Pancreas (tissue), 10 donors: ENCODE measurements at places on chromosomes 1 and 21.

DNA sequence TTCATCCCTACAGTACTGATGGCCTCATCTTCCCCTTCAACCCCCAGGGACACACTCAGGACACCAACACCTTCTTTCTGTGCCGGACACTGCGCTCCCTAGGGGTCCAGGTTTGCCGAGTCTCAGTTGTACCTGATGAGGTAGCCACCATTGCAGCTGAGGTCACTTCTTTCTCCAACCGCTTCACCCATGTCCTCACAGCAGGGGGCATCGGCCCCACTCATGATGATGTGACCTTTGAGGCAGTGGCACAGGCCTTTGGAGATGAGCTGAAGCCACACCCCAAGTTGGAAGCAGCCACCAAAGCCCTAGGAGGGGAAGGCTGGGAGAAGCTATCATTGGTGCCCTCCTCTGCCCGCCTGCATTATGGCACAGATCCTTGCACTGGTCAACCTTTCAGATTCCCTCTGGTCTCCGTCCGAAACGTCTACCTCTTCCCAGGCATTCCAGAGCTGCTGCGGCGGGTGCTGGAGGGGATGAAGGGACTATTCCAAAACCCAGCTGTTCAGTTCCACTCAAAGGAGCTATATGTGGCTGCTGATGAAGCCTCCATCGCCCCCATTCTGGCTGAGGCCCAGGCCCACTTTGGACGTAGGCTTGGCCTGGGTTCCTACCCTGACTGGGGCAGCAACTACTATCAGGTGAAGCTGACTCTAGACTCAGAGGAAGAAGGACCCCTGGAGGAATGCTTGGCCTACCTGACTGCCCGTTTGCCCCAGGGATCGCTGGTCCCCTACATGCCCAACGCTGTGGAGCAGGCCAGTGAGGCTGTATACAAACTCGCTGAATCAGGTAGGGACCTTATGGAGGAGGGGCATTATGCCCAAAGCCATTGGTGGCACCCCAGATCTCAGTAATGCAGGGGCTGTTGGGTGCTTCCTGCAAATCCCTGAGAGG lies 5.1 kb upstream of the LENEP start:
- H3K4me3 ChIP-seq, result no peak overlapping the region
- H3K27ac ChIP-seq, result no peak overlapping the region
- DNase-seq, result no peak
- H3K27me3 ChIP-seq, result no peaks in the 10 kb centered on the region
- H3K36me3 ChIP-seq, result no peaks in the 10 kb centered on the region

DNA sequence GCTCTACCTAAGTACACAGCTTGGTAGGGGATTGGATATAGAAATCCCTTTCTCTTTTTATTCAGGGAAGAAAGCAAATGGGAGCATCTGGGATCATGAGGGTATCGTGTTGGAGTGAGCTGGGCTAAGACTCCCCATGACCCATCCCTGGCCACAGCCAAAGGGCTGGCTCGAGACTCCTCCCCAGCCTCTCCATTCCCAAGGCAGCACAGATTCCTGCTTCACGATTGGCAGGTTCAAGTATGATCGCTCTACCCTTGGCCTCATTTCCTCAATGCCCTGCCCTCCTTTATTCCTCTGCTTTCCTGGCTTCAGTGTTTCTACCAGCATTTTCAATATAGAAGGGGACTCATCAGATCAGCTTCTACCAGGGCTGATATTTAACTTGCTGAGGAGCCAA lies 89.7 kb downstream of the ATP1A1 start:
- no peaks in the 10 kb centered on the region for H3K36me3 ChIP-seq
- no peak for DNase-seq
- H3K27ac ChIP-seq, result no peak overlapping the region
- H3K4me3 ChIP-seq, result no peak overlapping the region
- peaks cover 21% of the 10 kb centered on the region for H3K4me1 ChIP-seq
- no peaks in the 10 kb centered on the region for H3K27me3 ChIP-seq

DNA sequence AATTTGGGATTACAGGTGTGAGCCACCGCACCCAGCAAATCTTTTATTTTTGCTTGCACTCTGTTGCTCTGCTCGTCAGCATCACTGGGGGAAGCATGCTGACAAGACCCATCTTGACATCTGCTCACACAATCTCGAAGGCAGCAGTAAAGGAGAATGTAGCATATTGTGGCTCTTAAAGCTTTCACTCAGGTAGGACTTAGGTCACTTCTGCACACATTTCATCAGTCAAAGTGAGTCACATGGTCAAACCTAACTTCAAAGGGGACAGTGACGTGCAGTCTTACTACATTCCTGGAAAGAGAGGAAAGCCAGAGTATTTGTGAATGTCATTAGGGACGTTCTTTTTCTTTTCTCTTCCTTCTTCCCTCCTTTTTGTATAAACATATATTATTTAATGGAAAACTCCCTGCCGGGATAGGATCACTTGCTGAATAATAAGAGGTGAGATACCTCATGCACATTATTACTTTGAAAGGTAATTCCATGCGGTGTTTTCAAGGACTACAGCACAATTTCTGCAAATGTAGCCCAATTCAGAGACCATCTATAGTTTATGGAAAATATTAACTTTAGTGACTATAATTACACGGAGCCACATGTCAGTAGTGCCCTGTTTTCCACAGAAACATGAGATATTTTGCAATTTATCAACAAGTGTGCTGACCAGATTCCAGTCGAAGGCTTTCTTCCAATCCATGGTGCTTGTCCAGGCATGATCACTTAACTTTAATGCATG lies 19.3 kb upstream of the ACBD6 start:
- no peaks in the 10 kb centered on the region for H3K27me3 ChIP-seq
- no peaks in the 10 kb centered on the region for H3K36me3 ChIP-seq
- no peak for DNase-seq
- H3K4me3 ChIP-seq, result no peak overlapping the region

GRCh38 chr1:196002906-196003305 lies 605.3 kb downstream of the KCNT2 start:
- no peaks in the 10 kb centered on the region for H3K4me1 ChIP-seq
- H3K4me3 ChIP-seq, result no peak overlapping the region
- no peak for DNase-seq
- H3K27me3 ChIP-seq, result no peaks in the 10 kb centered on the region

DNA sequence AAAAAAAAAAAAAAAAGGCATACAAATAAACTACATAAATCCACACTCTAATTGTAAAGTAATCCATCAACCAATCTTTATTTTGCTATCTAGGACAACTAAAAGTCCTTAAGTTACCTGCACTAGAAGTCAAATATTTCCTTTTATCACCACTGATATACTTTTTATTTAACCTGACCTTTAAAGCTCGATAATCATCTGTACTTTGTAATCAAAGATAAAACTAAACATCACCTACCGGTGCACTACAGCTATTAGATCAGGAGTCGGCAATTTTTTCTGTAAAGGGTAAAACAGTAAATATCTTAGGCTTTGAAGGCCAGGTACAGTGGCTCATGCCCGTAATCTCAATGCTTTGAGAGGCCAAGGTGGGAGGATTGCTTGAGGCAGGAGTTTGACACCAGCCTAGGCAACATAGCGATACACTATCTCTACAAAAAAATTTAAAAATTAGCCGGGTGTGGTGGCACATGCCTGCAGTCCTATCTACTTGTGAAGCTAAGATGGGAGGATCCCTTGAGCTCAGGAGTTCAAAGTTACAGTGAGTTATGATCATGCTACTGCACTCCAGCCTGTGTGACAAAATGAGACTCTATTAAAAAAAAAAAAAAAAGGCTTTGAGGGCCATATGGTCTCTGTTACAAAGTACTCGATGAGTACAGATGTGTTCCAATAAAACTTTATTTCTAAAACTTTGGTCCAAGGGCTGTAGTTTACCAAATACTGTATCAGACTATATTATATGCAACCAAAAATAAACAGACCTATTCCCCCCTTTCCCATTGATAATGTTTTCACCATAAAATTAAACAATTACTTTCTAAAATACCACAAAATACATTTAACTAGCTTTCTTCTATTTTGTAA lies 47.1 kb downstream of the TESK2 start:
- no peak overlapping the region for H3K4me3 ChIP-seq
- peaks cover 5% of the 10 kb centered on the region for H3K4me1 ChIP-seq
- no peak for DNase-seq

DNA sequence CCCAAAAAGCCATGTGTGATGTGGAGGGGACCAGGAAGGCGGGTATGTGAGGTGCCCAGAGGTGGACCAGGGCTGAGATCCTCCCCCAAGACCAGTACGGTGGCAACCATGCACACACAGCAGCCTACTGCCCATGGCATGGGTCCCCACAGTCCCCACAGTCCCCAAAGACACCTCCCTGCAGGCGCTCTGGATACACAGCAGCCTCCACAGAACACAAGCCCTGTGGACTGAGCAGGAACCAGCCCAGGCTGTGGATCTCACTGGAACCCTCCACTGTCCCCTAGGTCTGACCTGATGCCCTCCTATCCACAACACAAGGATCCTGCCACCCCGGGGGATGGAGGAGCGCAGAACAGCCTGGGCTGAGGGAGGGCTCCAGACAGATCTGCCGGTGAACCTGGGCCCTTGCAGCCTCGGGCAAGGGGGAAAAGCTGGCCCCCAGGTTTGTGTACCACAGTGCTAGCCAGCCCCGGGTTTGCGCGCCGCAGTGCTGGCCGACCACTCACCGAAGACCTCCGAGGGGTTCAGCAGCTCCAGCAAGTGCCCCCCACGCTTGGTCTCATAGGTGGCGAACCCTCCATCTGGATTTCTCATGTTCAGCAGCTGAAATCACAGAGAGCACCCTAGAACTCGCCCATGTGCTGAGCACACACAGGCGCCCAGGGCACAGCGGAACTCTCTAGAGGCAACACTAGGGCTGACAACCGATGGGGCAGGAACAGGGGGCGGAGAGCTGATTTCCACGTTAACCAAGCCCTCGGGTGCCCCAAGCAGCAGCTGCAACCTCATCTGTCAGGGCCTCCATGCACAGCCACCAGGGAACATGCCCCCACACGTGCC lies 22.1 kb upstream of the SPATC1L start:
- no peaks in the 10 kb centered on the region for H3K27me3 ChIP-seq
- no peak overlapping the region for H3K27ac ChIP-seq
- no peak for DNase-seq
- no peaks in the 10 kb centered on the region for H3K4me1 ChIP-seq

- H3K4me3 ChIP-seq, result no peak overlapping the region
- H3K4me1 ChIP-seq, result no peaks in the 10 kb centered on the region
- no peak overlapping the region for H3K27ac ChIP-seq
- H3K27me3 ChIP-seq, result no peaks in the 10 kb centered on the region
- DNase-seq, result no peak
Observed at GRCh38 chr21:34977333-34977732, 71.8 kb downstream of the RUNX1 start.

DNA sequence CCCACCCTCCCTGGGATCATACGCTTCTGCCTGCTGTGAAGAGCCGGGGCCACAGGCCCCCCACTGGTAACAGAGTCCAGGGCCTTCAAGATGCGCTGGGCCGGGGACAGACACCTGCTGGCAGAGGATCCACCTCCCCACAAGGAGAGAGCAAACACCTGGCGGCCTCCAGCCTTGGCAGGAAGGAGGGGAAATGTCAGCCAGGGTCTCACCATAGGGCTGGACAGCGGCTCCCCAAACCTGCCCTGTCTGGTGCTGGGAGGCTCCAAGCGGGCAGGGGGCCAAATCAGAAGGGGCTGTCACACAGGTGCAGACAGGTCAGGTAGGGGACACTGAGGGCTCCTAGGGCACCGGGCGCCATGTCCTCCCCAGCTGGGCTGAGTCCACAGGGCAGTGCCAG lies 58.9 kb downstream of the KCNAB2 start:
- H3K27ac ChIP-seq, result no peak overlapping the region
- H3K36me3 ChIP-seq, result no peaks in the 10 kb centered on the region
- no peak for DNase-seq
- H3K4me1 ChIP-seq, result no peaks in the 10 kb centered on the region

DNA sequence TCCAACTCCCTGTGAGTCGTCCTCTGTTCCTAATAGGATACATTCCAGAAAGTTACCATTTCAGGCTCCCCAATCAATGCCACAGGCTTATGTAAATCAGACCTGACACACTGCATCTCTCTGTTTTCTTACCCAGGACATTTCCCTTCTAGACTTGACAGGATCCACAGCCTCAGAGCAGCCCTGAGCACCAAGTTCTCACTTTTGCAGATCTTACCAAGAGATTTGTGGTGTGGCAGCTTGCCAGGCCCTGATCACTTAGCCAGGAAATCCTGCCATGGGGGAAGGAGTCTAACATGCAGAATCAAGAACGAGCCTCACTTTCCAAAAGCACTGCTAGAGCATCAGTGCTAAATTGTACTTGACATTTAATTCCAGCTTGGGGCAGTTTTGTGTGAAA lies 202.9 kb downstream of the TBX15 start:
- H3K4me1 ChIP-seq, result no peaks in the 10 kb centered on the region
- no peaks in the 10 kb centered on the region for H3K36me3 ChIP-seq
- DNase-seq, result no peak
- no peak overlapping the region for H3K27ac ChIP-seq
- H3K27me3 ChIP-seq, result no peaks in the 10 kb centered on the region
- H3K4me3 ChIP-seq, result no peak overlapping the region

GRCh38 chr1:30376054-30376697 lies 347.2 kb downstream of the MATN1 start:
- no peaks in the 10 kb centered on the region for H3K36me3 ChIP-seq
- no peaks in the 10 kb centered on the region for H3K4me1 ChIP-seq
- H3K27me3 ChIP-seq, result no peaks in the 10 kb centered on the region
- no peak for DNase-seq
- H3K27ac ChIP-seq, result no peak overlapping the region

DNA sequence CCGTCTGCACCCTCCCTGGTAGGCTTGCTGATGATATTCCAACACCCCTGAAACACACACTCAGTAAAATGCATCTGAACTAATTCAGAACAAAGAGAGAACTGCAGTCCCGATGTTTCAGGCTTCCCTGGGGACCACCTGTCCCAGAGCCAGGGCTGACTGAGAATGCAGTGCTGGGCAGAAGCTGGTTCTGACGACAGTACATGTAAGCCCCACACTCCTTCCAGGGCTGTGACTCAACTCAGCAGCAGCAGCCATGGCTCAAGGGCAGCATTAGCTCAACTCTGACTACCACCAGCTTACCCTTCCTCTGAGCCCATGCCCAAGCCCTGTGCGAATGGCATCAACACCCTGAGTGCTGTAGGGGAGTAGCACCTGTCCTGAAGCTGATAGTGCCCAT lies 56.4 kb upstream of the SIPA1L2 start:
- no peak overlapping the region for H3K27ac ChIP-seq
- no peaks in the 10 kb centered on the region for H3K4me1 ChIP-seq
- H3K27me3 ChIP-seq, result no peaks in the 10 kb centered on the region
- no peak for DNase-seq
- H3K36me3 ChIP-seq, result no peaks in the 10 kb centered on the region

GRCh38 chr1:165633614-165634013 lies 2.6 kb downstream of the MGST3 start:
- H3K4me3 ChIP-seq, result no peak overlapping the region
- H3K36me3 ChIP-seq, result no peaks in the 10 kb centered on the region
- H3K27me3 ChIP-seq, result no peaks in the 10 kb centered on the region
- H3K27ac ChIP-seq, result no peak overlapping the region

GRCh38 chr1:8089535-8090228 lies 63.6 kb upstream of the ERRFI1 start:
- H3K4me1 ChIP-seq, result no peaks in the 10 kb centered on the region
- H3K27me3 ChIP-seq, result no peaks in the 10 kb centered on the region
- H3K27ac ChIP-seq, result no peak overlapping the region
- no peak for DNase-seq
- H3K36me3 ChIP-seq, result no peaks in the 10 kb centered on the region

- H3K4me1 ChIP-seq, result peaks cover 9% of the 10 kb centered on the region
- H3K27me3 ChIP-seq, result no peaks in the 10 kb centered on the region
- H3K4me3 ChIP-seq, result no peak overlapping the region
Observed at GRCh38 chr1:161206411-161207140, 4.4 kb downstream of the NDUFS2 start.
